ENCODE measurements at places on chromosomes 3 and 15. TPM values are rescaled to one million over a fixed set of nuclear protein-coding genes. Genes with fewer than 3 reads are reported as not detected.

The BOC gene
- polyA plus RNA-seq: 9.5 TPM

The GHRL gene
- polyA plus RNA-seq: 20.1 TPM

The GOLGA6L7 gene
- polyA plus RNA-seq: not detected

The PCOLCE2 gene
- polyA plus RNA-seq: 0.68 TPM

The CCR8 gene
- polyA plus RNA-seq: not detected

The PHLDB2 gene
- polyA plus RNA-seq: 22.6 TPM

The CMTM8 gene
- 23.7 TPM for polyA plus RNA-seq

The FRMD4B gene
- 5.2 TPM for polyA plus RNA-seq

The ZIC1 gene
- not detected for polyA plus RNA-seq

DNA sequence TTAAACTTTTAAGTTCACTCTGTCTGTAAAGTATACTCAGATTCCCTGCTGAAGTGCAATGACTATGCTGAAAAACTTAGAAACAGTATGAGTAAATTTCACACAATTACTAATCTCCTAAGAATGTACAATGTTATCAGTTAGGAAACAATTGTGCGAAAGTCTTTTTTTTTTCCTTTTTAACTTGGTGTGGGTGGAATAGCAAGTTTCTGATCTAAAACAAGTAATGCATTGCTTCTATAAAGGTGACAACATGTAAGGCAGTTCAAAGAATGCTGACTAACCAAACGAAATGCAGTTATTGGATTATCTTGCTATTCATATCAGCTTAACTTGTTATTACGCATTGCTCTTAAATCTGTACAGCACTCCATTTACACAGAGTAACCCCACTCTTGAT lies 19.3 kb upstream of the SLC12A8 start:
- peaks cover 9% of the 10 kb centered on the region for H3K36me3 ChIP-seq
- H3K4me3 ChIP-seq: no peak overlapping the region
- H3K27ac ChIP-seq: no peak overlapping the region
- H3K27me3 ChIP-seq: no peaks in the 10 kb centered on the region
- DNase-seq: no peak

DNA sequence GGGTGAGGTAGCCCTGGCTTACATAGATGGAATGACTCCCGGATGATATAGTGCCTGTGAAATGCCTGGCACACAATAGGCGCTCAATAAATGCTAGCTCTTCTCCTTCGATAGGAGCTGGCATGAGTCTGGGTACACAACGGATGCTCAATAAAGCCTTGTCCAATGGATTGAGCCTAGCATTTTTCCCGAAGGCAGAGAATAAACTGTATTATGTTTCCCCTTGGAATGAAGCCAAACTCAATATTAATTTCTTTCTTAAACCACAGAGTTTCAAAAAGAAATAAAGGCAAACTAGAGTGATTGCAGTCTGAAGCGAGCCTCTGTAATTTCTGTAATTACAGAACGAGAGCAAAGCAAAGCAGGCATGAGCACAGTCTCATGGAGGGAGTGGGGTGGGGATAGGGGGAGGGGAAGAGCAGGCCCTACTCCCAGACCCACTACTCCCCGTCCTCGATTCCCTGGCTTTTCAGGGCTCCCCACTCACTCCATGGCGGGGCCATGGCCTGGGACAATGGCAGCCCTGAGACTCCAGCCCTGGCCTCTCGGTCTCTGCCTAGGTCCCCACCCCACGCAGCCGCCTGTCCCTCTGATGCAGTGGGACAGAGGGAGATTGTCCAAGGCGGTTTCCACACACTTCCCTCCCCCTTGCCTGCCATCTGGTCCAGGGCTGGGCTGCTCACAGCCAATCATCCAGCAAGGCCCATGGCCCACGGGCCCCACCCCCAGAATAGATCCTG lies 18.0 kb downstream of the SLC6A1 start:
- no peaks in the 10 kb centered on the region for H3K4me1 ChIP-seq
- no peak for DNase-seq
- H3K4me3 ChIP-seq: no peak overlapping the region
- no peaks in the 10 kb centered on the region for H3K36me3 ChIP-seq
- no peak overlapping the region for H3K27ac ChIP-seq

- no peaks in the 10 kb centered on the region for H3K36me3 ChIP-seq
- H3K27me3 ChIP-seq: no peaks in the 10 kb centered on the region
- H3K4me3 ChIP-seq: no peak overlapping the region
- DNase-seq: no peak
Measured at GRCh38 chr3:56778893-56779292, 22.9 kb downstream of the ARHGEF3 start.

DNA sequence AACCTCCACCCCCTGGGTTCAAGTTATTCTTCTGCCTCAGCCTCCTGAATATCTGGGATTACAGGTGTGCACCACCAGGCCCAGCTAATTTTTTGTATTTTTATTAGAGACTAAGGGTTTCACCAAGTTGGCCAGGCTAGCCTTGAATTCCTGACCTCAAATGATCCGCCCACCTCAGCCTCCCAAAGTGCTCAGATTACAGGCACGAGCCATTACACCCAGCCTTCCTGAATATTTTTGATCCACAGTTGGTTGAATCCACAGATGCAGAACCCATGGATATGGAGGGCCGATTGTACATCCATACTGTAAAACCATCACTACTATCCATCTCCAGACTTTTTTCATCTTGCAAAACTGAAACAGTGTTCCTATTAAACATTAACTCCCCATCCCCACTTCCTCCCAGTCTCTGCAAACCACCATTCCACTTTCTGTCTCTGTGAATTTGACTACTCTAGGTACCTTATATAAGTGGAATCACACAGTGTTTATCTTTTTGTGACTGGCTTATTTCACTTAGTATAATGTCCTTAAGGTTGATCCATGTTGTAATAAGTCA lies 8.2 kb upstream of the TMEM62 start:
- H3K4me1 ChIP-seq: peaks cover 9% of the 10 kb centered on the region
- H3K27ac ChIP-seq: peak overlapping the region; percentile 37
- H3K4me3 ChIP-seq: no peak overlapping the region
- DNase-seq: no peak

DNA sequence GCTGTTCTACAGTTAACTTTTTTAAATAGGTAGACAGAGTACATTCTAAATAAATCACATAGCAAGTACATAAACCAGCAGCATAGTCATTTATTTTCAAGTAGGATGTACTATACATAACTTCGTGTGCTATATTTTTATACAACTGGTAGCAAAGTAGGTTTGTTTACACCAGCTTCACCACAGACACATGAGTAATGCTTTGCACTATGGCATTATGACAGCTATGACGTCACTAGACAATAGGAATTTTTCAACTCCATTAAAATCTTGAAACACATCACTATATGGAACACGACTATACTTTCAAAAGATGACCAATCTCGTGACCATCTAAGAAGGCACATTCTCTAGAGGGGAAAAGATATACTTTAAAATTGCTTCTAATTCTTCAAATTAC lies 3.5 kb downstream of the TEX55 start:
- H3K4me1 ChIP-seq: no peaks in the 10 kb centered on the region
- H3K36me3 ChIP-seq: no peaks in the 10 kb centered on the region
- no peak for DNase-seq

DNA sequence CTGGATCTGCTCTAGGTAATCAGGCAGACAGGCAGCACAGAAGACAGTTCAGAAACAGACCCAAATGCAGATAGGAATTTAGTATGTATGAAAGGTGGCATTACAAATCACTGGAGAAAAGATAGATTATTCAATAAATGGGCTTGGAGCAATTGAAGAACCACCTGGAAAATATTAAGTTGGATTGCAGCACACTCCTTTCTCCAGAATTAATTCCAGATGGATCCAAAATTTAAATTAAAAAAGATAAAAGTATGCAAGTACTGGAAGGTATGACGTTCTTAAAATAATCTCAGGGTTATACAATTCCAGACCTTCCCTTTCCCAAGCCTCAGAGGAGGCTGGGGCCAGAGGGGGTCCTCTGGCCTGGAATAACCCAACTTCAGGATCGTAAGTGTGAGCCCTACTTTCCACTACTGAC lies 32.5 kb downstream of the HRH1 start:
- no peaks in the 10 kb centered on the region for H3K27me3 ChIP-seq
- no peaks in the 10 kb centered on the region for H3K4me1 ChIP-seq
- H3K4me3 ChIP-seq: no peak overlapping the region
- no peak overlapping the region for H3K27ac ChIP-seq
- no peak for DNase-seq

DNA sequence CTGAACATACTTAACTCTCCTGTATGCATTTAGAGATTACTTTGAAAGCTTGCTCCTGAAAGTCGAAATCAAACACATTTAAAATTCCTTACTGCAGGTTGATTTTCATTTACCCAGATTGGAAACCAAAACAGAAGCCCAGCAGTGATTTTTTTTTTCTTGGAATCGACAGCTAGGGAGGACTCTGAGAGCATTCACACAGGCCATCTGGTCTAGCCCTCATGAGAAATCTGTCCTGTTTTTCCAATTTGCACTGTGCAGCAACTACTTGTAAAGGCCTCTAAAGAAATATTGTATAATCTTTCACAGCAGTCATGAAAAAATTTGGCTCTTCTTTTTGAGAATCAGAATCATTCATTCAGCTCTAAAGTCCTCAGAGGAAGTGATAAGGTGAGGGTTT lies 179.2 kb downstream of the KCNAB1 start:
- no peak overlapping the region for H3K27ac ChIP-seq
- no peak overlapping the region for H3K4me3 ChIP-seq
- no peak for DNase-seq
- no peaks in the 10 kb centered on the region for H3K27me3 ChIP-seq
- no peaks in the 10 kb centered on the region for H3K36me3 ChIP-seq

- no peak overlapping the region for H3K4me3 ChIP-seq
- no peak for DNase-seq
- no peak overlapping the region for H3K27ac ChIP-seq
- H3K27me3 ChIP-seq: no peaks in the 10 kb centered on the region
Measured at GRCh38 chr3:133460809-133461208, 61.0 kb downstream of the BFSP2 start.

- DNase-seq: no peak
- H3K4me1 ChIP-seq: no peaks in the 10 kb centered on the region
- peaks cover 10% of the 10 kb centered on the region for H3K36me3 ChIP-seq
- H3K4me3 ChIP-seq: no peak overlapping the region
- H3K27me3 ChIP-seq: no peaks in the 10 kb centered on the region
Measured at GRCh38 chr3:43704697-43705096, 14.0 kb downstream of the ABHD5 start.

DNA sequence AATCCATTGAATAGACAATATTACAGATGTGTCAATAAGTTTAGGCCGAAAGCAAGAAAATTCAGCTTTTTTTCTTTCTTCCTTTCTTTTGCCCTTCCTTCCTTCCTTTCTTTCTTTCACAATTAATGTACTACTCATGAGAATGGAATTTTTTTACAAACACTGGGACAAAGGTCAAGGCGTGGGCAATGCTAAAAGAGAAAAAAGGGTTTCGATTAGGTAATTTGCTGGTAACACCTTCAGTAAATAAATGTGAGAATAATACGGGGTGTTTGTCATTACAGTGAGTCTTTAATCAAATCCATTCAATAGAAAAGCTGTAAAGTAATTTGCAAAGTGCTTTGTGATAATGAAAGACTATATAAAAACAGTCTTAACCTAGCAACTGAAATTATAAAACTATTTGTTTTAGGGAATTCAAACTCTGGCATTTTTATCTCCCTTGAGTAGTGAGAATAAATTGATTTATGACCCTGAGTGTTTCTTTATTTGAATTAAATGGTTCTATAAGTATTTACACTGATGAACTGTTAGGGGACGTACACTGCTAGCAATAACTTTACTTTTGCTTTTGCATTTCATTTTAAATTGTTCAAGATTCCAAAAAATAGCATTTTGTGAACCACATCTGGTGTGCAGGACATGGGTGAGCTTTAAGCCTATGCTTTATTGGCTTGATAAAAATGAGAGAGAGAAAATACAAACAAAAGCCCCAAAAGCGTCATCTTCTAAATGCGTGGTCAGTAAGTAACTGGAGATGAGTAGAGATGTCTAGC lies 104.2 kb upstream of the THRB start:
- no peaks in the 10 kb centered on the region for H3K27me3 ChIP-seq
- H3K36me3 ChIP-seq: no peaks in the 10 kb centered on the region
- peaks cover 14% of the 10 kb centered on the region for H3K4me1 ChIP-seq
- H3K4me3 ChIP-seq: no peak overlapping the region

DNA sequence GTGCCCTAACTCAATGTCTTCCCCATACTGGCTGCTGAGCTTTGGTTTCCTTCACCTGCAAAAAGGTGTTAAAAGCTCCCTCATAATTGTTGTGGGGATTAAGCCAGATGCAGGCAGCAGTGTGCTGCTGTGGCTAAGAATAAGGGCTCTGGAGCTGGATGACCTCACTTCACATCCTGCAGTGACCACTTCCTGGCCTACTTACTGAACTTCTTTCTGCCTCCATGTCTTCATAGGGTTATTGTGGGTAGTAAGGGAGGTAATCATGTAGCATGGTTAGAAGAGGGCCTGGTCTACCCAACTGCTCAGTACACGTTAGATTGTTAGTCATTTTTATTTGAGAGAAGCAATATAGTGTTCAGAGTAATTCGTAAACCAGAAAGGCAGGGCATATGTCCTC lies 18.4 kb downstream of the GYG1 start:
- no peak for DNase-seq
- H3K4me1 ChIP-seq: no peaks in the 10 kb centered on the region
- no peak overlapping the region for H3K4me3 ChIP-seq
- no peak overlapping the region for H3K27ac ChIP-seq
